ENCODE measurements at places on chromosomes 1 and 21.

DNA sequence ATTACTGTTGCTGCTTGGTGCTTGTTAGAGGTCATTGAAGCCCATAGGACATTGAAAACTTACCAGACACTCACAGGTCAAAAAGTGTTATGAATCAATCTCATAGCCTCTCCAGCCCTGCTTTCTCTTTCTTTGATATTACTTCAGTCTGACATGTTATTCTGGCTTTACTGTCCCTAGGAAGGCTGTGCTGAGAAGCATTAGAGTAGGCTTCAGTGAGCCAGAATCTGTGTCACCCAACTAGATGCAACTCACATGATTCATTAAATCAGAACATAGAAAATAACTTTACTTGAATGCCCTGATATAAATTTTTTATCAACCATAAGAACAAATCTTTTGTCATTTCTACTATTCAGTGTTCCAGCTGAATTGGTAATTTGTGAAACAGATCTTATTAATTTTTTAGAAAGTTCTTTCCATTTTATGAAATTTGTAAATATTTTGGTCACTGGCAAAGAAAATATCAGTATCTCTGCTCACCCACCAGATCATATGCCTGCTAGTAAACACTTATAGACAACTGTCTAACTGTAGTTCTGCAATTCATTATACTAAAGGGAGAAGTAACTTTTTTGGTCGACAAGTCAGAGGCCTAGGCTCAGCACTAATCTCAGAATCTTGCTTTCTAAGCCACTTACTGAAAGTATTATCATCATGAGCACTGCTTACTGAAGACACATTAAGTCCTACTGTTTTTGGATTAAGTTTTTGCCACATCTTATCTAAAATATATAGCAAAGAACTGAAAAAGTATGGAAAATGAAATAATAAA is 48.2 kb downstream of the RPAP2 start:
- DNase-seq: no peak

- no peak for DNase-seq
Measured at GRCh38 chr1:219941179-219942118, 13.1 kb upstream of the SLC30A10 start.

GRCh38 chr1:65525266-65526048 is 105.0 kb downstream of the LEPR start:
- DNase-seq: no peak

- no peak for DNase-seq
Measured at GRCh38 chr1:53148123-53148522, 5.7 kb upstream of the SLC1A7 start.
